Left renal pelvis (tissue), 4 donors: ENCODE measurements at places on chromosomes 6 and 20. TPM values are rescaled to one million over a fixed set of nuclear protein-coding genes. Genes with fewer than 3 reads are reported as not detected.

SIRPD gene
- not detected for polyA plus RNA-seq

DNA sequence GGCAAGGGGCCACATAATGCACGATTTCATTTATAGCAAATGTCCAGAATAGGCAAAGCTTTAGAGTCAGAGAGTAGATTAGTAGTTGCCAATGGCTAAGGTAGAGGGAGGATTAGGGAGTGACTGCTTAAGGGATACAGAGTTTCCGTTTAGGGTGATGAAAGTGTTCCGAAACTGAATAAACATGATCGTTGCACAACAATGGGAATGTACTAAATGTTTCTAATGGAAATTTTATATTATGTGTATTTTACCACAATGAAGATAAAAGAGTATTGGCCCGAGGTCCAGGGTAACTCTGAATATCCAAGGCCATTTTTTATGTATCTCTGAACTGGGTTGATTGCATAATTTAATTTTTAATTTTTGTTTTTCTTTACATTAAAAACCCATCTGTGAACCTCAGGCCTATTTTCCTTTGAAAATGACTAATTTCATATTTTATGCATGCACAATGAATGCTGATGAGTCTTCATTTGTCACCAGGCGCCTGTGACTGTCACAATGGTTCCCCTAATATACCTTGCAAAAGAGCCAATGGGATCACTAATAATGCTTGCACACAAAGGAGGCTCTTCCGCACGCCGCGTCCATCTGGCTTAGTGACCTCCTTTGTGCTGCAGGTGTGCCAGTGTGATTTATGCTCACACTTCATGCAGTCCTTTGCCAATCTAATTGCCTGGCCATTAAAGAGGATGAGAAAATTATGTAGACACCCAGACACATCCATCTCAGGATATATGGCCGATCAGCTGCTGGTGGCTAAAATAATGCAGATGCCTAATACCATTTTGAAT is 612.5 kb downstream of the CDH26 start:
- no peak for DNase-seq

- no peak for DNase-seq
Measured at GRCh38 chr6:148747145-148747470, 278 bp downstream of the UST start.

DNA sequence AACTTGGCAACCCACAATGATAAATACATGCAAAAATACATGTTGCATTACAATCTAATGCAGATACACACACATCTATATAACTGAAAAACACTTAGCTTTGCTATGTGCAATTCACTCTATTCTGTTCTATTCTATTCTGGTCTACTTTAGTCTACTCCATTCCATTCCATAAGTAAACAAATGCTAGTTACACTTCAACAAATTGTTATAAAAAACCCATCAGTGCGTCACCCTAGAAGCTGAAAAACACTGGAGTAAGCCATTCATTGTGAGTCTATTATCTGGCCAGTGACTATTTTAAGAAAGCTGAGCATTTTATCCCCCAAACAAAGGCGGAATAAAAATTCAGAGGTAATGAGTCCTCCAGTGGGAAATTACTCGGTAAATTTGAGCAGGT is 315.7 kb upstream of the EPHA7 start:
- no peak for DNase-seq

- DNase-seq = no peak
Measured at GRCh38 chr20:31722257-31723068, at the start of gene BCL2L1. BCL2L1 (minus strand) TSS chr20:31722868; CDS start chr20:31722218, 650 bp downstream.

DNA sequence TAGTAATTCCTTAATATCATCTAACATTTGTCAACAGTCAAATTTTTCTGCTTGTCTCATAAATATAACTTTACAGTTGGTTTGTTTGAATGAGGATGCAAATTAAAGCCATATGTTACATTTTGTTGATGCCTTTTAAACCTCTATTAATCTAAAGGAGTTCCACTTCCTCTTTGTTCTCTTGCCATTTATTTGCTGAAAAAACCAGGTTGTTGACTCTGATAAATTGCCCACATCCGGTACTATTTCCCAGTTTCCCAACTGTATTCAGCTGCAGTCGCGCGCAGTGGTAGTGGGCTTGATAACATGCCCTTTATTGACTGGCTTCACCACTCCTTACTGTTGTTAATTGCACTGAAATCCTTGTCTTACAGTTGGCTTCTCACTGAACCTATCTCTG is 32.8 kb upstream of the SIRPB2 start:
- no peak for DNase-seq

GRCh38 chr6:15621203-15622044 is 41.4 kb downstream of the DTNBP1 start:
- no peak for DNase-seq

DNA sequence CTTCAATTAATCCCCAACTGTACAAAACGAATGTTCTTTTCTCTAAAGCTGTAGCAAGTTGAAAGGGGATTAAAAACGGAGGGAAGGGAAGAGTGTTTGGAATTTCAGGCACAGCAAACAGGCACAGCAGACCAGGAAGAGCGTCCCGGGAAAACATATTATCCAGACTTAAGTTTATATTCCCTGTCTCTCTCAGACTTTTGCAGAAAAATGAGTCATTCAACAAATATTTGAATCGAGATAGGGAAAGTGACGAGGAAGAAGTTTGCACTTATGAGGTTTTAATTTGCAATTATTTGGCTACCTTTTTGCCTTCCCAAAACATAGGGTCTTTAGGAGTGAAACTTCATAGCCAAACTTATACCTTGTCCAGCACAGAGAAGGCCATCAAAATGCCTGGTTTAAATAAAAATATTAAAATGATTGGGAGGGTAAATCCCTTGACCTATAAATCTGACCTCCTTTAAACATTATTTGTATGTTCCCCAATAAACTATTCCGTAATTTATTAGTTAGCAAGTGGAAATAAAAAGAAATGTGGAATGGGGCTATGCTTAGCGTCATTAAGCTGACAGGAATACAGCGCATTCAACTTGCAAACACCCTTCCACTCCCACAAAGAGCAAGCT is 16.0 kb downstream of the HFE start:
- DNase-seq = no peak

DNA sequence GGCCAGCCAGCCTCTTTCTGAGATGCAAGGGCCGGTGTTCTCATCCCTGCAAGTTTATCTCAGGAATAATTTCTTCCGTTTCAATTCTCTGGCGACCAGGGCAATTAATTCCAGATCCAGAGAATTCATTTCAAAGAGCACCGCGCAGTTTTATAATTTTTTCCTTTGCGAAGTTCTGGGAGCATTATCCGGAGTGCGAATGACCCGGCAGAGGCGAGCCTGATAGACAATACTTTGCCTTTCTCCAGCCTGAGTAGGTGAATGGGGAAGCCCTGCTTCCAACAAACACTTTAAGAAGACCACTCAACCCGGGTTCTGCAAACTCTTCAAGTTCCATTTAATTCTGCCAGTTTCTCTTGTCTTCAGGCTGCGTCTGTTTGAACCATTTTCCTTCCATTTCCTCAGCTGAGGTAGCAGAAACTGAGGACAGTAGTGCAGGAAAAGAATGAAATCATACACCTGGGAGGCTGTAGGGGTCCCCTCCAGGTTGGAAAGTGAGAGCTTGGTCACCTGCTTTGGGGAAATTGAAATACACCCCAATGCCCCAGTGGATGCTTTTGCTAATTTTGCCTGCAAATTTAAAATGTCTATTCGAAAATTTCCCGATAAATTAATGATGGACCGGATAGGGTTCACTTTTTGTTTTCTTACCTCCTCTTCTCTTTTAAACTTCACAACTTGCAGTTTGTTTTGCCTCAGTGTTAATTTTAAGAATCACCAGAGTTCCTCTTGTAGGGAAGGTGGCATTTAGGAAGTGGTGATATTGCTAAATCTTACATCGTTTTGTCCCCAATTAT is 1.1 kb downstream of the VGLL2 start:
- no peak for DNase-seq

ZBTB12 gene
- polyA plus RNA-seq = 28.9 TPM

NDUFAF4 gene
- 34.3 TPM for polyA plus RNA-seq

RIN2 gene
- 36.6 TPM for polyA plus RNA-seq

- DNase-seq = no peak
Measured at GRCh38 chr6:84606860-84607259, 157.5 kb downstream of the TBX18 start.

GRCh38 chr6:99121748-99122147 is 174.0 kb upstream of the FBXL4 start:
- no peak for DNase-seq

PABPC1L gene
- polyA plus RNA-seq = 71.2 TPM

PRR3 gene
- polyA plus RNA-seq = 33.9 TPM

HCRTR2 gene
- 0.56 TPM for polyA plus RNA-seq

- DNase-seq = no peak
Measured at GRCh38 chr6:79544299-79544927, 7.2 kb upstream of the LCA5 start.

TMEM244 gene
- not detected for polyA plus RNA-seq

- no peak for DNase-seq
Measured at GRCh38 chr6:123616942-123617341, 19.8 kb downstream of the TRDN start.

GRCh38 chr20:44217342-44218092 is 6.9 kb upstream of the OSER1 start:
- DNase-seq = no peak

DNA sequence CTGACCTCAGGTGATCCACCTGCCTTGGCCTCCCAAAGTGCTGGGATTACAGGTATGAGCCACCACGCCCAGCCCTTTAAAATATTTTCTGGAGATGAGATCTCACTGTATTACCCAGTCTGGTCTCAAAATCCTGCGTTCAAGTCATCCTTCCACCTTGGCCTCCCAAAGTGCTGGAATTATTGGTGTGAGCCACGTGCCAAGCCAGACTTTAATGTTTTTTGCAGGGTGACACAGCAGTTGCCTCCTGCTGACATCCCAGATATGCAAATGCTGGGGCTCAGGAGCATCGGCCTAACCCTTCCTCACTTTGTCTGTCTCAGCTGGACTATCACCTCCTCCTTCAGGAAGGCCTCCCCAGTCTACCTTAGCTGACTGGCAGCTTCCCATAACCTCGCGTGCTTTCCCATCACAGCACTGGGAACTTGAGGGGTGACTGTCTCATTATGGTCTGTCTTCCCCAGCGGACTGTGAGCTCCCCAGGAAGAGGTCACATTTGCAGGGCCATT is 14.3 kb upstream of the ID1 start:
- no peak for DNase-seq

- no peak for DNase-seq
Measured at GRCh38 chr6:4380881-4381281, 245.5 kb upstream of the ECI2 start.

TREM1 gene
- 1.3 TPM for polyA plus RNA-seq

RIMS4 gene
- 1.1 TPM for polyA plus RNA-seq

GRCh38 chr20:56487216-56487615 is 18.8 kb downstream of the RTF2 start:
- no peak for DNase-seq

- DNase-seq = no peak
Measured at GRCh38 chr6:169391473-169392071, 137.9 kb upstream of the THBS2 start.

GRCh38 chr6:32615885-32616532 is 21.2 kb upstream of the HLA-DQA1 start:
- no peak for DNase-seq

MEP1A gene
- not detected for polyA plus RNA-seq

DNA sequence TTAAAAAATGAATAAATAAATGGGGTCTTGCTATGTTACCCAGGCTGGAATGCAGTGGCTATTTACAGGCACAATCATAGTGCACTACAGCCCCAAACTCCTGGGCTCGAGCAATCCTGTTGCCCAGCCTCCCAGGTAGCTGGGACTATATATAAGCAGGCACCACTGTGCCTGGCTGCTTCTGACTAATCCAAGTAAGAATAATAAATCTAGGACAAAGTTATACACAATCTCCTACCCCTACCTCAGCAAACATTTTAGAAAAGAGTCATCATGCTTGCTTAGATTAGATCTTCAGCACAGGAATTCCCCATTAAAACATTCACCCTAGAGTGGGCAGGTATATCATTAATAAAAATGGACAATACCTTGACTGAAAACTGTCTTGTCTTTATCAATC is 124.6 kb downstream of the REV3L start:
- no peak for DNase-seq

FAM217A gene
- polyA plus RNA-seq = 1.3 TPM
